ENCODE measurements at places on chromosomes 1 and 21. TPM values are rescaled to one million over a fixed set of nuclear protein-coding genes. Genes with fewer than 3 reads are reported as not detected.

FCMR gene
- total RNA-seq = not detected

DNA sequence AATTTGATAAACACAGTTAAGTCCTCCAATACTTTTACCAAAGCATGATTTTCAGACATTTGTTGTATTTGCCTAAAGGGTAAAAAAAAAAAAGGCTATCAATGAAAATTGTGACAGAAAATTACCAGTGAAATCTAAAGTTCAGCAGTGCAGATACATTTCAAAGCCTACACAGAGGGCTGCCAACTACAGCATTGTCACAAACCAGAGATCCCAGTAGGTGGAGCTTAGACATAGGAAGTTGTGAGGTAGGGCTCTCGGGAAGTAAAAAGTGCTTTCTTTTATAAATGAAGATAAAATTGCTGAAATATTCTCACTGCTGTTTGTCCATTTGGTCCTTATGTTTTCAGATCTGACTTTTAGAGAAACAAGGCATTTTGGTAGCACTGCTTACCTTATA, 123.0 kb downstream of the DYRK1A start:
- no peak for ATAC-seq

ZNF669 gene
- 31.8 TPM for total RNA-seq

DNA sequence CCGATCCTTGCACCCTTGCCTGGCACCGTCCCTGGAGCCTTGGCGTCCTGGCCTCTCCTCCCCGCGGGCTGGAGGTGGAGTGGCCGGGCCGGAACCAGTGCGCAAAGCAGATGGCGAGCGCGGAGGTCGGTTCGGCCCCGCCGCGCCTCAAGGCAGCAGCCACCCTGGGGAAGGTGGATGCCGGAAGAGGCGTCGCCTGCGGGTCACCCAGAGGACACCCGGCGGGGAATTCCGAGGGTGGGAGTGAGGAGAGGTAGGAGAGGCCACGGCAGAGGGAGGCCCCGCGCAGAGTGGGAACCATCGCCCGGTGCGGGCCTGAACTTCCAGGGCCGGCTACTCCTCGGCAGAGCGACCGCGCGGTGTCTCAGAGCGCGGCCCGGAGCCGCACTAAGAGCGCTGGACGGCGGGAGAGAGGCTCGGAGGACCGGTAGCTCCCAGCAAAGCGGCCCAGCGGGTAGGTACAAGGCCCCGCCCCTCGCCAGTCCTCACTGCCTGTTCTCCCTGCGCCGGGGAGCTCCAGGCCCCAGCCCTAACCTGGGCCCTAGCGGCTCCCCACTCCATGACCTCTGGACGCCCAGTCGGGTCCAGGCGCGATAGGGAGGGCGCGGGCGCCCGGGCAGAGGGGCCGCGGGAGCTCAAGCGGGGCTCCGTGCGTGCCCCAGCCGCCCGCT, at the start of gene RNF207:
Gene RNF207, plus strand, starts transcription at position 271 of the 671 bp plus-strand sequence. CDS start 417 bp downstream, outside the sequence.
- ATAC-seq = peak; percentile 65

DMBX1 gene
- 1.4 TPM for total RNA-seq

DNA sequence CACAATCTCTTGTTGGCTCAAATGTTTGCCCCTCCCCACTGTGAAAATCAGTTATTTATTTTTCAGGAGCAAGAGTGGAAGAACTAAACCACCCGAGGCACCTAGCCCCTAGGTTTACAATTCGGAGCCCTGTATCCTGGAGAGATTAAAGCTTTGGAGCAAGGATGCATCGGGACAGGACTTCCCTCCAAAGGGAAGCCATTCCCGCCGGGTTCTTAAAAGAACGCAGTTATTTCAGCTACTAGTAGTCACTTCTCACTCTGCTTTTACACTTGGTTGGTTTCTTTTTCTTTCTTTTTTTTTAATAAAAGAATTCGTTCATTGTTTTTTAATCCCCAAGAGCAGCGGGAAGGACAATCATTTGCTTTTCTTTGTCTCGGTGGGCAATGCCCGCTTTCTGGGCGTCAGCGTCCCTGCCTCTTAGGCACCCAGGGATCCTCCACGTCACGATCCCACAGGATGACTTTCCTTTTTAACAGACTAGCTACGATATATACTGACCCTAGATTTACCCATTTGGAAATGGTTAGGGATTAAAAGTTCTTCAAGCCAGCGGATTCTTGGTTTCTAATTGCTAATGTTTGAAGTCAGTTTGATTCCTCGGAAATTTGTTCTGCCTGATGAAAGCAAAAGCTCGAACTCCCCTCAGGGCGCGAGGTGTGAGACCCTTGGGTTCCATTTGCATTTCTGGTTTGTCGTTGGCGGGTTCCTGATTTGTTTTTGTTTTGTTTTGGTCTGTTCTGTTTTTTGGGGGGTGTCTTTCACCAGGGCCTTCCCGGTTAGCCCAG, 9.0 kb downstream of the TBX15 start:
- ATAC-seq = peak; percentile 31

CFAP141 gene
- not detected for total RNA-seq

GRCh38 chr1:221217029-221217428, 337.8 kb downstream of the HLX start:
- no peak for ATAC-seq

LORICRIN gene
- total RNA-seq = not detected

DNA sequence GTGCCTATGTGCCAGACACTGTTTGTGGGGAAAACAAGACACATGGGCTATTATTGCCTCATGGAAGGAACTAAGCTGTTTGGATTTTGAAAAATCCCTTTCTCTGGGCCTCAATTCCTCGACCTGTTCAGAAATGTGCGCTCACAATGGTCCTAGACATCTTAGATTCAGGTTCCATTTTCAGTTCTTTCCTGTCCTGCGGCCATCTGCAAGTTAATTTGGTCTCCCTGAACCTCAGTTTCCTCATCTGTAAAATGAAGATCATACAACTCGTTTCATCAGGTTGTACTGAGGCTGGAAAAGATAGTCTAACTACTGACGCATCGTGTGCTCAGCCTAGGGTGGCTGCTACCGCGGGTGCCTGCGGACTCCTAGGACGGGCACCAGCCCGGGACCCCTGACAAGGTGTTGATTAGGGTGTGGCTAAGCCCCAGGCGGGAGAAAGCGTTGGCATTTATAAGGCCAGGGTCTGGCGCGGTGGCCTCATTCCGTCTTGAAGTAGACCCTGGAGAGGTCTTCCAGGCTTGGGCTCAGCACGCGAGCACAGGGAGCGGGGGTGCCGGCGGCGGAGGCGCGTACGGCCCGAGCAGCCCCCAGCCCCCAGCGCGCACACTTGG, 493 bp upstream of the ELOA start:
- ATAC-seq = peak; percentile 63

GRCh38 chr1:159120317-159120716, 43.8 kb upstream of the AIM2 start:
- no peak for ATAC-seq

B3GALT5 gene
- total RNA-seq = 0.71 TPM

- peak; percentile 35 for ATAC-seq
Measured at GRCh38 chr1:81801651-81802456, 1.1 kb downstream of the ADGRL2 start.

DNA sequence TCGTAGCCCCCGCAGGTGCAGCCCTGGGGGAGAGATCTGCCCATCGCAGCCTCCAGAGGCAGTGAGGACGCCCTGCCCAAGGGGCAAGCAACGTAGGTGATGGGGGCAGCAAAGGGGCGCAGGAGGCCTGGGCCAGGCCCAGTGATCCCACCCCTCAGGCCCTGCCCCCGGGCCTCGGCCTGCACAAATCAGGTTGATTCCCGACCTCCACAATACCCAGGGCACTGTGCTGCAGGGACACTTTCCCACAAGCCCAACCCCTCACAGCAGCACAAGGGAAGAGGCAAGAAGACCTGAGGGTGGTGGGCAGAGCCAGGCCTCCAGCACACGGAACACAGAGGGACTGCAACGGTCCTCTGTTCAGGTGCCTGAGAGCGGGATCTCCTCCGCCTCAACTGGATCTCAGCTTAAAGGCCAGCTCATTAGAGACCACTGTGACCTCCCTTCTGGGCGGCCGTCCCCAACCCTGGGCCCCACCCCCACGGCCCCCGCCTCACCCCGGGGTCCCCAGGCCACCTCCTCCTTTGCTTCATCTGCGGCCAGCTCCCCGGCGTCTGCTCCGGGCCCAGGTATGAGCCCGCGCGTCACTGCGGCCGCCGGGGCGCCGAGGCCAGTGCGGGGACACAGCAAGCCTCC, 812 bp upstream of the ARF1 start:
- ATAC-seq = peak; percentile 42

DNA sequence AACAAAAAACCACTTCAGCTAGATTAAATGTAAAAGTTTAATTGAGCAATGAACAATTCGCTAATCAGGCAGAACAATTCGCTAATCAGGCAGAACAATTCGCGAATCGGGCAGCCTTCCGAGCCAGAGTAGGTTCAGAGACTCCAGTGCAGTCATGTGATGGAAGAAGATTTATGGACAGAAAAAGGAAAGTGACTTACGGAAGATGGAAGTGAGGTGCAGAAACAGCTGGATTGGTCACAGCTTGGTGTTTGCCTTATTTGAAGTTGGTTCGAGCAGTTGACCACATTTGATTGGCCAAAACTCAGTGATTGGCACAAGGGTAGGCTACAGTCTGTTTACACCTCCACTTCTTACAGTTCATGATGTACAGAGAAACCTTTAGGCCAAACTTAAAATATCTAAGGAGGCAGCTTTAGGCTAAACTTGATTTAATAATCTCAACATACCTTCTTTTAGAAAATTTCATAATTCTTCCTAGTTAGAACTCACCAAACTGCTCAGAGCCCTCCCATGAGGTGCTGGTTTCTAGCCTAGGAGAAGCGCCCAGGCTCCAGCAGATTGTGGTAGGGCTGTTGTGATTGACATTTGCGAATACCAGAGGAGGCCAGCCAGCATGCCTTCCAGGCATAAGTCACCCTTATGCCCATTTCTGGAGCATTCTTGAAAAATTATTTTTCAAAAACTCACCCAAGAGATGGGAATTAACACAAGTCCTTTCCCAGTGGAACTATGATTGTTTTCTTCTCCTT, 22.8 kb upstream of the KCNC4 start:
- ATAC-seq = no peak

TGFB2 gene
- total RNA-seq = 28.0 TPM

BSND gene
- 1.4 TPM for total RNA-seq

DNA sequence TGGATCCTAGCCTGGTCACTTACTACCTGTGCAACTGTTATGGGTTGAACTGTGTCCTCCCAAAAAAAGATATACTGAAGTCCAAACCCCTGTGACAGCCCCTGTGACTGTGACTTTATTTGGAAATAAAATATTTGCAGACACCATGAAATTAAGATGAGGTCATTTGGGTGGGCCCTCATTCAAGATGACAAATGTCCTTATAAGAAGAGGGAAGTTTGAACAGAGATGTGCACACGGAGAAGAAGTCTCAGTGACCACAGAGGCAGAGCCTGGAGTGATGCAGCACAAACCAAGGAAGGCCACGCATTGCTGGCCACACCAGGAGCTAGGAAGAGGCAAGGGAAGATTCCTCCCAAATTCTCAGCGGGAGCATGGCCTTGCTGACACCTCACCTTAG, 249.7 kb upstream of the RUNX1 start:
- no peak for ATAC-seq

PRMT2 gene
- total RNA-seq = 70.3 TPM

TAS1R1 gene
- 1.2 TPM for total RNA-seq

DNA sequence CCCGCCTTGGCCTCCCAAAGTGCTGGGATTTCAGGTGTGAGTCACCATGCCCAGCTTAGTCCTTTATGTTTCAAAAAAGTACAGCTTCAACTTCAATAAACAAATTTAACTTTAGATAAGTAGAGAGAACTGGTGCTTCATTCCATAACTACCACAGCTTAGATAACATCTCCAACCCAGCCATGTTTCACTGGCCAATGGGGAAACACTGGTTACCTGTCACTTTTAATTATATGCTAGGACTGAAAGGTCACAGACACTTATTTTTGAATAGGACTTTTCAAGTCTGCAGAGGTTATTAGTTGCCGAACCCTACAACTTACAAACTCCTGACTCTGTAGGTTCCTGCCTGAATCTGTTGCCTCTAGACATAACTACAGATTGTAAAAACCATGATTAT, 56.5 kb upstream of the ST6GALNAC3 start:
- ATAC-seq = no peak

DNA sequence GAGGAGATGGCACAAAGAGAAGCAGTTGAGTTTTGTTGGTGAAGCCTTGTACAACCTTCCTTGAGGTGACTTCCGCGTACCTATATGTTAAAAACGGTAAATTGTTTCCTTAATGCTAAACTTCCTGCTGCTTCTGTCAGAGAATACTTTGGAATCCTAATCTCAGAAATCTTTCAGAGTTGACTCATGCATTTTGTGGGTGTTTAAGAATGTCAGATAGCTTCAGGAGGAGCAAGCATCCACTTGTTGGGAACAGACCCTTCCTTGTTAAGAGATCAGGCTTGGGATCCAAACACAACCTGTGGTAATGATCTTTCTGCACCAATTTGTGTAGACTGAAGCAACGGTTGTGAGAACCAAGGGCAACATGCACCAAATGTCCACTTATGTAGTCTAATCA, 29.5 kb downstream of the AK4 start:
- ATAC-seq = no peak

GRCh38 chr1:247332623-247333361, 1.1 kb upstream of the ZNF496 start:
- ATAC-seq = peak; percentile 0

DNA sequence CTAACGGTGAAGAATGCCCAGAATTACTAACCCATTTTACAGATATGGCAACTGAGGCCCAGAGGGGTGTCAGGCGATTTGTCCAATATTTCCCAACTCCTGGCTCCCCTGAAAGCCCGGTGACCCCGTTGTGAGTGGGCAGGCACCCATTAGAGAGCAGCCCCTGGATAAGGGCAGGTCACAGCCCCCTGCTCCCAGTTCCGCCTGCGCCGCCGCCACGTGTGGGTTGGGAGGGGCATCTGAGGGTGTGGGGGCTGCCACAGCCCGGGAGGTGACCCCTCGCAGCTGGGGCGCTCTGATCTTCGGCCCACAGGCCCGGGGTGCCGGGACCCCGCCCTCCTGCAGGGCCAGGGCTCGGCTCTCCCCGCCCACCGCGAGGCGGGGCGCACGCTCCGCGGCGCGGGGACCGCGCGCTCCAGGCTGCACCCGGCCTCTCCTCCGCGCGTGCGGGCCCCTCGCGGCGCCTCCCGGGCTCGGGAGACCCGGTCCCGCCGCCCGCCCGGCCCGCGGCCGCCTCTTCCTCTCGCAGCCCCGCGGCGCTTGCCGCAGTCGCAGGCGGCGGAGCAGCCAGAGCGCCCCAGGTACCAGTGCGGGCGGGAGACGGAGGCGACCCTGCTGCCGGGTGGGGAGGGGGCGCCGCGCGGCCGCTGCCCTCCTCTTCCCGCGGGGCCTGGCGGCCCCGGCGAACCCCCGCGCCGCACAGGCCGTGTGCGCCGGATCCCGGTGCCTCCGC, at the start of gene HTR6:
Gene HTR6, plus strand, starts transcription at position 423 of the 733 bp plus-strand sequence. CDS start 879 bp downstream, outside the sequence.
- peak; percentile 67 for ATAC-seq

GRCh38 chr1:153831026-153831425, 55.8 kb downstream of the SLC27A3 start:
- ATAC-seq = no peak

DNA sequence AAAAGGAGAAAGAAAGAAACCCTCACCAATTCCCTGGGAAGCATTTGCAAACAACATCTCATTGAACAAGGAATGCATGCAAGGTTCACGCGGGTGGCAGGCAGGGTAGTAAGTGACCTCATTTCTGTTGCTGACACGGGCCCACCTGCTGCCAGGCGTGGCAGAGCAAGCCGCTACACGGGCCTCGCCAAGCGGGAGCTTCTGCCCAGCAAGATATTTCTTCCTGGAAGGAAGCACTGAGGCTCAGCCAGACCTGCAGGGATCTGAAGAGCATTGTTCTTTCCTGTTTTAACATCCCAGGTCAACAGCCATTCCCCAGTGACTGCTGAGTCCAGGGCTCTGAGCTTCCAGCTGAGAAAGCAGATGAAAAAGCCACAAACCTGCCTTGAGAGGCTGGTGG, 91.9 kb upstream of the IGSF21 start:
- no peak for ATAC-seq

All from motor neuron (in vitro differentiated cells).